Effector CD8-positive, alpha-beta T cell (primary cell): ENCODE measurements at places on chromosomes 1 and 21.

- no peak for DNase-seq
Measured at GRCh38 chr1:162301696-162302095, 75.0 kb downstream of the SPATA46 start.

GRCh38 chr21:45208627-45208951 lies 79.1 kb downstream of the POFUT2 start:
- DNase-seq, result no peak

DNA sequence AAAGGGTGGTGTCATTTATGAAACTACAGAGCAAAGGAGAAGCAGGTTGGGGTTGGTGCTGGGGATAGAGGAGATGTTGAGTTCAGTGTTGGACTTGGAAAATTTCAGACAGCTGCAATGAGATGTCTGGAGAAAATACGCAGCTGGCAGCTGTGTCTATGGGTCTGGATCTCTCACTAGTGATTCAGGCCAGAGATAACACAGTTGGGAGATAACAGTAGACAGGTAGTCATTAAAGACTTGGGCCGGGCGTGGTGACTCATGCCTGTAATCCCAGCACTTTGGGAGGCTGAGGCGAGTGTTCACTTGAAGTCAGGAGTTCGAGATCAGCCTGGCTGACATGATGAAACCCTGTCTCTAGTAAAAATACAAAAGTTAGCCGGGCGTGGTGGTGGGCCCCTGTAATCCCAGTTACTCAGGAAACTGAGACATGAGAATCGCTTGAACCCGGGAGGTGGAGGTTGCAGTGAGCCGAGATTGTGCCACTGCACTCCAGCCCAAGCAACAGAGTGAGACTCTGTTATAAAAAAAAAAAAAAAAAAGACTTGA lies 2.5 kb upstream of the TFAP2E start:
- no peak for DNase-seq

GRCh38 chr21:43645136-43645891 lies 14.0 kb downstream of the HSF2BP start:
- DNase-seq, result no peak

- no peak for DNase-seq
Measured at GRCh38 chr1:230127105-230128054, 60.3 kb downstream of the GALNT2 start.
